ENCODE measurements at places on chromosomes 12 and 14.

DNA sequence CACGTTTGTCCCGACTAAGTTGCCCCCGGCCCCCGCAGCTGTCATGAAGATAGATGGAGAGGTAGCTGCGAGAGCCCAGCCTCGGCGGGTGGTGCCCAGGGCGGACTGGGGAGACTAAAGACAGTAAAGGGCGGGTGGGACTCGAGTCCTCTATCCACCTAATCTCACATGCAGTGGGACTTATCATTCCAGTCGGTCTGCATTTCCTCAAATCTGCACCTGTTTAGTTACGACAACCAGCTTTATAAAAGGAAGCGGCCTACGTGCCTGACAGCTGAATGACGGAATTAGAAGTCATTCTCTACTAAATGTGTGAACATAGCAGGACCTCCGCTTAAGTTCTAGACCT lies 109.8 kb upstream of the EGLN3 start:
- DNase-seq = no peak

DNA sequence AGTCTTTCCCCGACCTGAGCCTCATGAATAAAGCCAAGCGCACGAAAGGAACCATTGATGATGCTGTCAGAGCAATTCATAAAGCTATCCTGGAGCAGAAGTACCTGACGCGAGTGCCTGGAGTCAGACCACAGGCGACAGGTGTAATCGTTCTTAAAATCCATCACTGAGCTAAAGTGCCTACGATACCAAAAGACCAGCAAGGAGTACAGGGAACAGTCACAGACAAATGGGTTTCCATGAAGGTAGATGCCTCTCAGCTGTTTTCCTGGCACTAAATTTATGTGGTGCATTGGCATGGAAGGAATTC lies 1.4 kb upstream of the PCED1B start:
- no peak for DNase-seq

DNA sequence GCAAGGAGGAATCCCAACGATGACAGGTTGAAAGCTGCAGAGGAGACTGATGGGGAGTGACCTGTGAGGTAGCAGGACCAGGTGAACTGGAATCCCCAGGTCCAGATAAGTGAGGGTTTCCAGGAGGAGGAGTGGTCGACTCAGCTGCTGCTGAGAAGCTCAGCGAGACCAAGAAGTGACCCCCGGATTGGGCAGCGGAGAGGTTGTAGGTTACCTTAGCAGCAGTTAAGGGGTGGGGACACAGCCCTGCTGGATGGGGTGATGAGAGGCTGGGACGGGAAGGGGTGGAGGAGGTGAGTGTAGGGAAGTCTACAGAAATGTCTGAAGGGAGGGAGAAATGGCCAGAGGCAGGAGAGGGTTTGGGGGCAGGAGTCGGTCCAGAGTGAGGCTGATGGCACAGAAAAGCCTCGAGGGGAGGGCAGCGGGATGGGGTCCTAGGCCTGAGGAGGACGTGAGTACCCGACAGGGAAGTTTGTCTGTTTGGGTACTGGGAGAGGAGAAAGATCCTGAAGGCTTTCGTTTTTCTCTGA lies 2.6 kb upstream of the RCOR1 start:
- no peak for DNase-seq

DNA sequence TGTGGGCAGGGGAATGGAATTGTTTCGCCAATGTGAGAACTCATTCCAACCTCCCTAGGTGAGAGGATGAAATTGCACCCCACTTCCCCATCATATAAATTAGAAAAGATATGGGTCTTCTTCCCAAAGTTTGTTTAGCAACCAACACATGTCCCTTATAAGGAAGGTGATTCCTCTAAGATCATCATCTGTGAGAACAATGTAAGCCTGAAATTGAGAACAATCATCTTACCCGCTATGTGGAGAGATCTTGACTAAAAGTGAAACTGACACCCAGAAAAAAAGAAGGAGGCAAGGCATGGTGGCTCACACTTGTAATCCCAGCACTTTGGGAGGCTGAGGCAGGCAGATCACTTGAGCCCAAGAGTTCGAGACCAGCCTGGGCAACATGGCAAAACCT lies 173.2 kb upstream of the HMGA2 start:
- no peak for DNase-seq

DNA sequence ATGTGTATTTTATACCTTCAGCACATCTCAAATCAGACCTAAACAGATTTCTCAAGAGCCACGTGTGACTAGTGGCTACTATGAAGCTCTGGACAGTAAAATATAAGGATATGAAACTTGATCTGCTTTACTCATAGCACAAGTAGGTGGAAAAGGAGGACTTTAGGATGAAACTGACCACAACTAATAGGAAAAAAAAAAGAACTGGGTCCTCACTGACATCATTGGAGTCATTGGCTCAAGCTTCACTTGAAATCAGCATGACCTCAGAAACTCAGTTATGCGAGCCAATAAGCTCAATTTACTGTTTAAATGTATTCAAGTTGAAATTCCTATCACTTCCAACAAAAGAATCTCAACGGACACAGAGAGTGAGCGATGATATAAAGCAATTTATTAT lies 34.1 kb upstream of the CIT start:
- DNase-seq = no peak

DNA sequence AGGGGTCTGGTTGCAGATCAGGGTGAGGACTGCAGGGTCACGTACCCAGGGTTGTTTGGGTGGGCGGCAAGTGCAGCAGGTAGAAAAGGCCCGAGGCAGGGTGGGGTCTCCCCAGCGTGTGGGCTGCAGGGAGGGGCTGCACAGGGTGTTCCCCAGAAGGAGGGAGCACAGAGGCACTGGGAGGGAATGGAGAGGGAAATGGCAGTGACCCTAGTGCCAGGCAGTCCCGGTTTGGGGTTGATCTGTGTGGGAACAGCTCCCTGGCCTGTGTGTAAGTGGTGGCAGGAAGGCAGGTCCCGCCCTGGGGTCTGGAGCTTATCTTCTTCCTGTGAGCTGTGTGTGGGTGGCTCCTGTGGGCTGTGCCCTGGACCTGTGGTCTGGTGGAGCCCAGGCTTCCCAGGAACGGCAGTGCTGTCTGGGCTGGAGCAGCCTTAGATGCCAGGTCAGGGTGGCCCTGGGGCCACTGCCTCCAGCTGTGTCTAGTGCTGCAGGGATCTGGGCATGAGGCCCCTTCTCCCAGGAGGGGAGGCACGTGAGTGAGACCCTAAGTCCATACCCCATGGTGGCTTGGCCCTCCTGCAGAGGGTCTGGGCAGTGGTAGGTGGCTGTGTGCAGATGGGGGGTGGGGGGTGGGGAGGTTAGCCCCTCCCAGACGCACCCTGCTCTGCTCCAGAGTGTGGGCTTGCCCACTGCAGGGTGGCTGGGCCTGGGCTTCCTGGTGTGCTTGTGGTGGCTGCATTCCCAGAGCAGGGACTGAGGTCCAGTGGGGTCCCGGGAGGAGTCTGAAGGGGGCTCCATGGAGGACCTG lies 363.5 kb downstream of the TMEM121 start:
- no peak for DNase-seq

GRCh38 chr12:116421785-116422538 lies 137.2 kb upstream of the MAP1LC3B2 start:
- DNase-seq = no peak

- DNase-seq = no peak
Observed at GRCh38 chr12:108257610-108258106, 81.5 kb downstream of the CMKLR1 start.

- no peak for DNase-seq
Observed at GRCh38 chr12:69108037-69108436, 131.3 kb upstream of the CPSF6 start.

DNA sequence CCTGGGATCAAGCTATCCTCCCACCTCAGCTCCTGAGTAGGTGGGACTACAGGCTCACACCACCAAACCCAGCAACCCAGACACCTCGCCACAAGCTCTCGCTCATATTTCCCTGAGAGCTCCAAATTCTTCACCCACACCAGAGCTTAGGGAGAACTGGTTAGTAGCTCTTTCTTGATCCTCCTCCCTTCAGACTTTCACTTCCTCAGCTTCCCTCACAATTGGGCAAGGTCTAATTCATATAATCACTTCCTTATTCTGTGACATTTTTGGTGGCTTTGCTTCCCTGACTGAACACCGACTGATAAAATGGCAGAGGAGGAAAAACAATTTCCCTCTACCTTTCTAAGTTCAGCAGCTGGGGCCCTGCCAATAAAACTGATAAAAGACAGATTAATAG lies 88.5 kb downstream of the GXYLT1 start:
- DNase-seq = no peak

DNA sequence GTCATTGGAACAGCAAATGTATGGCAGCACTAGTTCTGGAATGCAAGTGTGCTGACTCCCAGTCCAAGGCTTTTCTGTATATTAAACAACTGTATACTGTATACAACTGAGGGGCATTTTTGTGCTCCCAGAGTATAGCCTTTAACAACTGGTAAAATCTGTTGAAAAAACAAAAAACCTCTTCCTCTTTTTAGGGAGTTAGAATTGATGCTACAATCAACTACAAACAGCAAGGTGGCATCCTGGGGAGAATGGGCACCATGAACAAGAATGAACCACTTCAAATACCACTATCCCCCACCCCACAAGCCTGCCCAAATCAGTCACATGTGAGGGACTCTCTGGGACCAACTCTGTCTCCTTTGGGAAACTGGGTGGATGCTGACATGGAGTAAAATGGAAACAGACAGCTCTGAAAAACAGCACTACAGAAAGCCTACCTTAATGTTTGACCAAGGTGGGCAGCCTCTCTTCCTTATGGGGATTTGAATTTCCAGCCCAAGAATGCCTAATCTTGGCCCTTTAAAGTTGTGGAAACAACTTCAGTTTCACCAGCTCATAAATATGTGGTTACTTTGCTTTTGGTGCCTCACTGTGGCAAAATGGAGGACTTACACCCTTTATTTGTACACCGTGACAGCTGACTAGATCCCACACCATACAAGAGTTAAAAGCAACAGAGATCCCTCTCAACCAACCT lies 7.5 kb downstream of the VTI1B start:
- DNase-seq = no peak

GRCh38 chr12:58773986-58774385 lies 146.3 kb downstream of the LRIG3 start:
- DNase-seq = no peak

- DNase-seq = no peak
Observed at GRCh38 chr14:99505089-99505488, 23.9 kb downstream of the CCNK start.

- DNase-seq = no peak
Observed at GRCh38 chr14:80634106-80634758, 307.3 kb downstream of the CEP128 start.

DNA sequence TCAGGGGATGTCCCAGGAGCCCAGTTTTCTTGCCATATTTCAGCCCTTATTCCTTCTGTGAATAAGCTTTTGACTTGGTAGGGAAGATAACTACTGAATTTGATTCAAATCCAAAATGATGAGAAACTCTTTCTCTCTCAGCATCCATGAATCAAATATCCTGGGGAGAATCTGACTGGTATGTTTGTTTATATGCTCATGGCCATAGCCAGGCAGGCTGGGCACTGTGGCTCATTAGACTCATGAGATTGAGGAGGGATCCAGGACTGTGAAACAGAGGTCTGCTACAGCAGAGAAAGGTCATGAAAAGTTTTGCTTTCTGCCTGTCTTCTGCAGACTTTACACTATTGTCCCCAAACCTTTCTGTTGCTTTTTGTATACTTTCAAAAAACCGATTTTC lies 346.4 kb upstream of the ATP2B1 start:
- DNase-seq = no peak

DNA sequence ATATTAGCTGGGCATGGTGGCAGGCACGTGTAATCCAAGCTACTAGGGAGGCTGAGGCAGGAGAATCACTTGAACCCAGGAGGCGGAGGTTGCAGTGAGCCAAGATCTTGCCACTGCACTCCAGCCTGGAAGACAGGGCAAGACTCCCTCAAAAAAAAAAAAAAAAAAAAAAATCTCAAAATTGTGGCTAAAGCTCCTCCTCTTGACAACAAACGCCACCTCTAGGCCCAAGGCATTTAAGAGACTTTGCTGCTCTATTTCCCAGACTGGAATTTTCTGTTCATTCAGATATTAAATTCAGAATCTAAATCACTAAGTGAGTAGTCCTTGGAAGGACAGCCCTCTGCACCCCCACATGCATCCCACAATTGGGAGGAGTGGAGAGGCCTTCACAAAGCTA lies 1.4 kb downstream of the ZFYVE1 start:
- no peak for DNase-seq

GRCh38 chr12:104213952-104214351 lies 1.6 kb upstream of the TXNRD1 start:
- DNase-seq = no peak

DNA sequence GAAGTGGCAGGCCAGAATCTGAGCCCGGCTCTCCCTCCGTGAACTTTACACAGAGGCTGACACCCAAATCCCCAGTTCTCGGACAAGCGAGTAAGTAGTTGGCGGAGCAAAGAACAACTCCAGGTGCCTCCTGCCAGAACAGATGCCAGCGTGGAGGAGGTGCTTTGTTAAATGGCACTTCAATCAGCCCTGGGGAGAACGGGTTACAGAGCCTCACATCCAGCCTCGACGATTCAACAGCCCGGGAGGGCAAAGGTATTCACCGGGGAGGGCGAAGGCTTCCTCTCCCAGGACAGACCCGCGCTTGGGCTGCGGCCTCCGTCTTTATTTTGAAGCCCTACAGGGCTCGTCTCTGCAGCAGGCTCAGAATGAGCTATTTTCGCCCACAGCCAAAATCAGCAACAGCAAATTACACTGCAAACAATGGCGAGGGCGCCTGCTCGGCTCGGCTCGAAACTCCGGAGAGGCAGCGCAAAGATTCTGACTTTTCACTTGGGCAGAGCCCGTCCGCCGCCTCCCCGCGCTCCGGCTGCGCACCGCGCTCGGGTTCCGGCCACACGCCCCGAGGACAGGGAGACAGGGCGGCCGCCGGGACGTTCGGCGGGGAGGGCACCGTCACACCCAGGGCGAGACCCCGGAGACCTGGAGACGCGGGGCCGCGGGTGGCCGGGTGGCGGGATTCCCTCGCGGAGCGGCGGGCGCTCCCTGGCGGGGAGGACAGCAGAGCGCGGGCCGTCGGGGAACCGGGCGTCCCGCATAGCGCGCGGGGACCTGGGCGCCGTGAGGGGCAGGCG lies 811 bp downstream of the TMCC3 start:
- peak; percentile 8 for DNase-seq

- DNase-seq = no peak
Observed at GRCh38 chr12:5567016-5567725, 135.3 kb downstream of the NTF3 start.

DNA sequence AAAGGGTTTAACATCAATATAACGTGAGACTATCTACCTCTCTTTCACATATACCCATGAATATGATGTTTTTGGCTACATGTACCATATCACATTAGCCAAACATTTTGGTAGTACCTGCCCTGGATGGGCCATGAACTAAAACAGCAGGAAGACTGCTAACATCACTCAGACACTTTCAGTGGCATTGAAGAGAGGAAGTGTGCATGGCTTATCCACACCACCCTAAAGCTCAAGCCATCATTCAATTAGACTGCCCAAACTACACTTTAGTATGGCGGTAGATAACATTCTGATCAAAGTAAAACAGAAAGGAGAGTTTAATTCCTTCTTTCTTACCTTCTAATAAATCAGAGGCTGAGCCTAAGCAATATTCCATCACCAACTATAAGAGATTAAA lies 103.0 kb downstream of the PEBP1 start:
- DNase-seq = no peak

- no peak for DNase-seq
Observed at GRCh38 chr12:104177663-104178501, 37.7 kb upstream of the TXNRD1 start.
